ENCODE measurements at places on chromosomes 7 and 10.

DNA sequence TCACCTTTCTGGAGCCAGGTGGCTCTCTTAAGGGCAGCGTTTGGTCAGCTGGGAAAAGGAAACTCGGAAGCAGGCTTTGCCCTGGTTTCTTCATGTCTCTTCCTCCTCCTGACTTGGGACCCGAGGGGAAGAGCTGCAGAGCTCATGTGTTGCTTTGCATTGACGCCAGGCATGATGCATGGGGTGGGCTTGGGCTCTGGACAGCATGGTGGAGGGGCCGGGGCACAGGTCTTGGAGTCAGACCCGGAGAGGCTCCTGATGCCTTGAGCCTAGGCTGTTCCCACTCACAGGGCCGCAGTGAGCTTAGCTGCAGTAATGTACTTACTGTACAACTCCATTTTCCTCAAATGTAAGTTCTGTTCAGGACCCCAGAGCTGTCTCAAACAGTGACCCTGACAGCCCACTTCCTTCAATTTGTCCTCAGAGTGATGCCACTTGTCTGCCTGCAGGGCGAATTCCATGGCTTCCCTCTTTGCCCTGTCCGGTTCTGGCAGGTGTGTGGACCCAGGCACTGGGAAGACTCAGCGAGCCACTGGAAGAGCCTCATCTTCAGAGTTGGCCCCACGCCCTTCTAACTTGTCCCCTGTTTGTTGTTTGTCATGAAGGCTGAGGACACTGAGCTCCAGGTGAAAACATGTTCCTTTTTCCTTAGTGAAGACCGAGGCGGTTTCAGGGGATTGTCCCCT is 50.2 kb downstream of the ZNF467 start:
- no peak for DNase-seq

- DNase-seq, result no peak
These were observed 62.0 kb downstream of the SUFU start for GRCh38 chr10:102565793-102566192.

GRCh38 chr7:129159539-129159938 is 15.0 kb downstream of the TSPAN33 start:
- DNase-seq, result no peak

DNA sequence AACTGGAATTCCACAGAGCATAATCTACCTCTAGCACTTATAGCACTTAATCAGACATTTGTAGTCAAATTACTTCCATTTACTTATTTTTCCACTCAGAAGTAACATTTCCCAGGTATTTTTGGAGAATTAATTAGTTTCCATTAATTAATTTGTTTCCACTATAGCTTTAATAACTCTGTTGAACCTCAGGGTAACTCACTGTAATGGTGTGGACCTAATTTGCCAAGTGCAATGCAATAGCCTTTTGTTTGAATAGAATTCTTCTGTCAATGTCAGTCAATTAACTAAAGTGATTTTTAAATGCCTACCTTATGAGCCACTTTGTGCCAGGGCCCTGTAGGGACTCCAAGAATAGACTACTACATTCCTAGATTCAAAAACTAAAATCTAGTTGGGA is 115.4 kb downstream of the CSTF2T start:
- DNase-seq, result no peak

DNA sequence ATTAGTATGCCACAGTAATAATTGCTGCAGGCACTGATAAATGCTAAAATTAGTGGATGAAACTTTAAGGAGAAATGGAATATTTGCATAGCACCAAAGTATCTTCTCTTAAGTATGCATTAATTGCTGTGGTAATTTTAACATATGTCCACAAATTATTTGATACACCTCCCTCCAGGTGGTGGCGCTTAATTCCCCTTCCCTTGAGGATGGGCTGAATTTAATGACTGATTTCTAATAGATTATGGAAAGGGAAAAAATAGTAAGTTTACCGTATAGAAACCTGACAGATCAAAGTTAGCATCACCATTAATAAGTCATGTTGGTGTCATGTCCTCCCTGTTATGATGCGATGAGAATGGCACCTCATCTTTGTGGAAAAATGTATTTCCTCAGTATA is 519.2 kb downstream of the TFEC start:
- no peak for DNase-seq

DNA sequence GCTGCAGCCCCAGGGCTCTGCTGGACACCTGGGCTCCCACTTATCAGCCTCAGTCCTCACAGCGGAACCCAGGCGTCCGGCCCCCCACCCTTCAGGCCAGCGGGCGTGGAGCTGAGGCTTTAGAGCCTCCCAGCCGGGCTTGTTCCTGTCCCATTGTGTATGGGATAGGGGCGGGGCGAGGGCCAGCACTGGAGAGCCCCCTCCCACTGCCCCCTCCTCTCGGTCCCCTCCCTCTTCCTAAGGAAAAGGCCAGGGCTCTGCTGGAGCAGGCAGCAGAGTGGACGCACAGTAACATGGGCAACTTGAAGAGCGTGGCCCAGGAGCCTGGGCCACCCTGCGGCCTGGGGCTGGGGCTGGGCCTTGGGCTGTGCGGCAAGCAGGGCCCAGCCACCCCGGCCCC is 2.7 kb downstream of the NOS3 start:
- no peak for DNase-seq

- DNase-seq, result no peak
These were observed 227.2 kb downstream of the NSUN6 start for GRCh38 chr10:18424200-18424599.

DNA sequence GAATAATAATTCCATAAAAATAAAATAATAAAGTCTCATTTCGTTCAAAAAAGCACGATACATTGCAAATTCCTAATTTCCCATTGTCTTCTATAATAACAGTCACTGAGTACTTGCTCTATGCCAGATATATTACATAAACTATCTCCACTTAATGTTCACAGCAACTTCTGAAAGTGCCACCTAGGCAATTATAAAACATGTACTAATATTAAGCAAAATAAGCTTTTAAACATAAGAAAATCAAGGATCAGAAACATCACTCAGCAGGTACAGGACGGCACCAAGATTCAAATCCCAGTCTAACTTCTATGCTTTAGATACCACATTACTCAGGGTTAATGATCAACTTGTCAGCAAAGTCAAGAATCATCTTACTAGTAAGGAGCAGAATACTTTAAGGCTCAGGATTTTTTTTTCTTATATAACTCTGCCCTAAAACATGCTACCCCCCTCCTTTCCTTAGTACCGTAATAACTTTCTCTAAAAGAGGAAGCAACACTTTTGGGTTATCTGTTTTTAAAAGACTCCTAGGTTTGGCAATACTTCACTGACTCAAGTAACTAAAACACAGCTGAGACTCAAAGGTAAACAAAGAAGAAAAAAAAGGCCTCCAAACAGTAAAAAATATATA is 51.3 kb downstream of the USP6NL start:
- DNase-seq, result no peak

GRCh38 chr7:73451780-73452398 is 18.3 kb downstream of the FZD9 start:
- no peak for DNase-seq

- no peak for DNase-seq
These were observed 33.1 kb downstream of the HABP2 start for GRCh38 chr10:113585949-113586348.

DNA sequence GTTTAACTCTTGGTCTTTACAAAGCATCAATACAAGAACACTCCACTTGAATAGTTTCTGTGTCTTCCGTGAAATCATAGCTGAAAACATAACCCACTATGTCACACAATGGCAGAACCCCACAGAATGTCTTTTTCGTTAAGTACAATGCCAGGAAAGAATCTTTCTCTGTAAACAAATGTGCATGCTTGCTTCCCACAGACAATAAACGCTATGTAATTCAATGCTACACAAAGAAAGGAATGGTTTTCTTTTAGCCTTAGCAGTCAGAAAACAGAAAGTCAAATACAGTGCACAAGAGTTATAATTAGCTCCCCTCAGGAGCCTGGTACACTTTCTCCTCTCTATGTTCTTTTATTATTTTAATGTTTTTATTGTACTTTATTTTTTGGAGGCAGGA is 186.1 kb downstream of the SRPK2 start:
- DNase-seq, result no peak

GRCh38 chr10:36393801-36394200 is 731.6 kb upstream of the ANKRD30A start:
- no peak for DNase-seq

DNA sequence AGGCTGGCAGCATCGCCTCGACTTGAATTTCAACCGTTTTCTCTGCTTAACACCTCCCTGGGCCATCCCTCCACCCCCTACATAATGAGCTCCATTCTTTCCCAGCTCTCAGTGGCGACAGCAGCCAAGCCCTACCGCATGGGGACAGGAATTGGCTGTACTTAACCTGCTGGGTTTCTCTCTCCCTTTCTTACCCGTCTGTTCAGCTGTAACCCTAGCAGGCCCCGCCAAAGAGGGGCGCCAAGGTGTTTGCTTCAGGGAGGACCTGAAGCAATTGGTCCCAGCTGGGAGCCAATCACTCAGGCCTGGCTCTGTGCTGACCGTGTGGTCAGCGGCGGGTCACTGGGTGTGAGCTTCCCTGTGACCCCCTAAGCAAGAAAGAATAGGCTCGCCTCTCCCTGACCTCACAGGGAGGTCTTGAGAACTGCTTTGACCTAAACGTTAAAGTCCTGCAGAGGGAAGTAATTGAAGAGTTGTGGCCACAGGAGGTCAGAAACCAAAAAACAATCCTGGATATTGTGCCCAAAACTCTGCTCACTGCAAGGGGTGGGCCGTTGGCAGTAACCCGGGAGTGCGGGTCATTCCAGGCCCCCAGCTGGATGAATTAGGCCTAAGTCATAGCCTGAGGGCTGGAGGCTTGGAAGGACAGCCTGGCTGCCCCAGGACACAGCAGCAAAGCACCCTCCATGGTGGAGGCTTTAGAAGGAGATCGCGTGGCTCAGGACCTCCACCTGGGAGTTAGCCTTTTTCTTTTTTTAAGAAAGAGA is 114.6 kb downstream of the ITIH5 start:
- no peak for DNase-seq

GRCh38 chr10:69344591-69345252 is 66.4 kb downstream of the HK1 start:
- no peak for DNase-seq

GRCh38 chr7:134371536-134371935 is 54.8 kb upstream of the SLC35B4 start:
- no peak for DNase-seq

GRCh38 chr10:53356616-53357349 is 584.2 kb upstream of the MBL2 start:
- DNase-seq, result no peak

GRCh38 chr10:43090188-43090587 is 13.3 kb downstream of the RET start:
- DNase-seq, result no peak

GRCh38 chr7:146090023-146090645 is 26.5 kb upstream of the CNTNAP2 start:
- no peak for DNase-seq

DNA sequence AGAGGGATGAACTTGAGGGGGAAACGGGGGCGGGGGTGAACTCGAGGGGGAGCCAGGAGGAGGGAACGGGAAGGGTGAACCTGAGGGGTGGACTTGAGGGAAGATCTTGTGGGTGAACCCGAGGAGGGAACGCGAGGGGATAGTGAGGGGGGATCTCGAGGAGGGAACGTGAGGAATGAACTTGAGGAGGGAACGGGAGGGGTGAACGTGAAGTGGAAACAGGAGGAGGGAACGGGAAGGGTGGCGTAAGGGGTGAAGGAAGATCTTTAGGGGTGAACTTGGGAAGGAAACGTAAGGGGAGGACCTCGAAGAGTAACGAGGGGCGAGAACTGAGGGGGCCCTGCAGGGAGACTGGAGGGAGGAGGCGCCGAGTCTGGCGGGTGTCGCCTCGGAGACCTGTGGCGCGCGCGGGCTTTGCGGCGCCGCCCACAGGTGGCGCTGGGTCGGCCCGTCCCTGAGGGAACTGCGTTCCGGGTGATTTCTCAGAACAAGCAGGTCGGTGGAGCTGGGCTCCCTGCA is 651 bp downstream of the MYO3A start:
- no peak for DNase-seq

DNA sequence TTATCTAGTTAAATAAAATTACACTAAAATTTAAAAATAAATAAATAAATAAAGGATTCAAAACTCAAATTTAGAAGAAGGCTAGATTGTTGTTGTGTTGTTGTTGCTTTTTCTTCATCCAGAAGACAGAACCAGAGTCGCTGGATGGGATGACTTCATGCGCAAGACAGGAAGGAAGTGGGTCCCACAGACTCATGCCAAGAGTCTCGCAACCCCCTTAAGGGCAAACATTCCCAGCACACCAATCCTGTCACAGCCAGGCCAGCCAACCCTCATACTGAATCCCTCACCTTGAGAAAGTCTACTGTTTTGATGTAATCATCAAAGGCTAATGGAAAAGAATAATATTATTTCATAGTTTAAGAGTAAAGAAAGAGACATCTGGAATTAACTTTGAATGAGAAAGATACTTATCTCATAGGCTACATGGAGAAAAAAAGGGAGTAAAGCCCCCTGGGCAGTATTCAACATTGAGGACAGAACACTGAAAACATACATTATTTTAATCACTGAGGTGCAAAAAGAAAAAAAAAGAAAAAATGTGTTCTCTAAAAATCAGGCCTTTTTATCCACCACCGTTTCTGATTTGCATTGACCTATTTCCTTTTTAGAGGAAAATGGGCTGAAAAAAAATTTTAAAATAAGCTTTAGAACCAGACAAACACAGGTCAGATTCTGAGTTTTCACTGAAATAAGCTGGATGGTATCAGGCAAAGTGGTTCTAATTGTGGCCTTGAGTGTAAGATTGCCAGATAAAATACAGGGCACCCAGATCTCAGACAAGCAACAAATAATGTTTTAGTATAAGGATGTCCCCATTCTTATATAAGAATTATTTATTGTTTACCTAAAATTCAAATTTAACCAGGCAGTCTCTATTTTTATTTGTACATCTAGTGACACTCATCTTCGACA is 826.5 kb downstream of the TNS3 start:
- no peak for DNase-seq

DNA sequence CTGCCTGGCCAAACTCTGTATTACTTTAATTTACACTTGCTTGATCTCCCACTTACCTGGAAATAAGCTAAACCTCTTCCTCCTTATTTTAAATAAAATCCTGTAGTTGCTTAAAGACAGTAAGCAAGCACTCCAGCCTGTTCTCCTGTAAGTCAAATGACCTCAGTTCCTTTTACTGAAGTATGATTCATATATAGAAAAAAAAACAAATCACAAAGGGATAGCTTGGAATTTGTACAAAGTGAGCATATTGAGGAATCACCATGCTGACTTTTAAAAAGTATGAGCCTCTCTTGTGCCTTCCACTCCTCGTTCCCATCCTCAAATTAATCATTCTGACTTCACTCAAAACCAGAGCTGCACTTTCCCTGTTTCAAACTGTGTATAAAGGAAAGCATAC is 52.0 kb downstream of the C10orf90 start:
- no peak for DNase-seq

- no peak for DNase-seq
These were observed 115.3 kb upstream of the WDR11 start for GRCh38 chr10:120735773-120736371.
